Activated naive CD4-positive, alpha-beta T cell (primary cell): ENCODE measurements at places on chromosomes 12 and 14.
A peak's percentile ranks its signal among the peaks of the same experiment; 100 is the strongest.

- no peak for DNase-seq
These were observed 668 bp downstream of the APPL2 start for GRCh38 chr12:105235281-105235731.

- DNase-seq, result no peak
These were observed 89.5 kb upstream of the SLC38A2 start for GRCh38 chr12:46461907-46462640.

- no peak for DNase-seq
These were observed 41.4 kb downstream of the C14orf132 start for GRCh38 chr14:96080571-96080970.

DNA sequence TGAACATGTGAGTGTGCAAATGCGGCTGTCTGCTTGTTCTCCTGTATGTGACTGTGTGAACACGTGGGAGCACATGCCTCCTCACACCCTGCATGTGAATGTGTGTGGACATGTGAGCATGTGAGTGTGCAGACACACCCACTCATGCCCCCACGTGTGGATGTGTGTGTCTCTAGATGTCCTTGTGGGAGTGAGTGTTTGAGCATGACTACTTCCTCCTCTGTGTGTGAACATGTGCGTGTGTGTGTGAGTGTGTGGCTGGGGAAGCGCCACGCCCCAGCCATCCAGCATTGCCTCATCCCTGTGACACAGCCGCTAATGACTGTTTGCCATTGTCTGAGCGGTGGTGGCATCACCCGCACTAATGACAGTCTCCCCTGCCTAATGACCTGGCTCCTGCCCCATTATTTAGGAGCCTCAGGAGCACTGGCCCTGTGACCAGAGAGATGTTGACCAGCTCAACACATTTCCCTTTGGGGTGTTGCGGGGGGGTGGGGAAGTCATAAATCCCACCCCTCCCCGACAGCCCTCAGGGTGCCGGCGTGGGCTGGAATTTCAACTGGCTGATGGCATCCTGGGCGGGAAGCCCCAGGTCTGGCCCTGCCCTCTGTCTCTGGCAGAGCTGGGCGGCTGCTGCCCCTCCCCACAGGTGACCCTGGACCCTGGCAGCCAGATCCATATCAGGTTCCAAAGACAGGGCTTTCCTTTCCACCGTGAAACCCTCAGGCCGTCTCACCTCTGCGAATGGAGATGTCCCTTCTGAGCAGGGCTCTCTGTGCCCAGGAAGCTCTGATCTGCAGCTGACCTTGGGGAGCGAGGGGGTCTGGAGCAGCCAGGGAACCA lies 11.5 kb upstream of the KRT80 start:
- DNase-seq, result no peak

- DNase-seq, result no peak
These were observed 236.5 kb upstream of the GRIP1 start for GRCh38 chr12:66915306-66915904.

DNA sequence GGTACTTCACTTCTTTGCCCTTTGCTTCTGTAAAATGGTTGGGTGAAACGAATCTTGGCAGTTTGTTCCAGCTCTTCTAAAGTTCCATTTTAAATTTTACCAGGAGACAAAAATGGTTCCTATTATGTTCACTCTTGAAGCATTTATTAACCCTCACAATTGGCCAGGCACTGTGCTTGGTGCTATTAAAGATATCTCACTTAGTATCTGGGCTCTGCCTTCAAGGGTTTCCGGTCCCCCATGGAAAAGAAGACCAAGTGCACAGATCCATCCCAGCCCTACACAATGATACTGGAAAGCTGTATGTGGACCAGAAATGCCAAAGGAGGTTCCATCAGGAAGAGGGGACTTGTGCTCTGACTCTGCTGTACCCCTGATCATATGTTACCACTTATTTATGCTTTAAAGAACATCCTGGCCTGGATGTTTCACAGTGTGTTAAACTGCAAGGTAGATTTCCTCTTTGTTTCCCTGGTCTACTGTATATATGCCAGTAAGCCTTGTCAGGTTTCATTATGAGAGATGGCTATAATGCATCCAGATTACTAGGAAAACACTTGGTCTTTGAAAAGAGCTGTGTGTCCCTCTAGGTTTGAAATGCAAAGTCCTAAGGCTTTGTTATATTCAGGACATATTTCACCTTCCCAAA lies 154.8 kb downstream of the PRKCH start:
- no peak for DNase-seq

GRCh38 chr12:7047306-7047705 lies 13.2 kb upstream of the C1S start:
- DNase-seq, result no peak

DNA sequence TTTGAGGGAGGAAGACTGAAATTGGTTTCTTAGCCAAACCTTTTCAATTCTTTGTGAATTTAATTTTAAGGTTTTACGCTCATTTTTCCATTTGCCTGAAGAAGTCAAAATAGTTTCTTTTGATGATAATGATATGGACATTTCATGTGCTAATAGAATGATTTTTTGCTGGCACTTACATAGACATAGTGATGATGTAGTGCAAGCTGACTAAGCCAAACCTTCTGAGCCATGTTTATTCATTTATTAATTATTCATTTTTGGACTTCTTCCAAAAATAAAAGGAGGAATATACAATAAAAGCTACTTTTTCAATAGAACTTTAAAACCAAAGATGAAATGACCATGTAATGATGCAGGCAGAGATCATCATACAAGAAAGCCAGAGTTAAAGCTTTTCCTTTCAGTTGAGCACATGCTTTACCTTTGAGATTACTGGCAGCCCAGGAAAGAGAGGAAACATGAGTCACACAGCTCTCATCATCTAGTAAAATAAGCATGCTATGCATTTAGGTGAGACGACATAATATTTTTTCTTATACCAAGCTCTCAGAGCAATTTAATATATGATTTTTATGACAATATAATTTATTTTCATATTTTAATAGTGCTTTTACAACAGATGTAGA lies 24.8 kb downstream of the KCNA1 start:
- no peak for DNase-seq

DNA sequence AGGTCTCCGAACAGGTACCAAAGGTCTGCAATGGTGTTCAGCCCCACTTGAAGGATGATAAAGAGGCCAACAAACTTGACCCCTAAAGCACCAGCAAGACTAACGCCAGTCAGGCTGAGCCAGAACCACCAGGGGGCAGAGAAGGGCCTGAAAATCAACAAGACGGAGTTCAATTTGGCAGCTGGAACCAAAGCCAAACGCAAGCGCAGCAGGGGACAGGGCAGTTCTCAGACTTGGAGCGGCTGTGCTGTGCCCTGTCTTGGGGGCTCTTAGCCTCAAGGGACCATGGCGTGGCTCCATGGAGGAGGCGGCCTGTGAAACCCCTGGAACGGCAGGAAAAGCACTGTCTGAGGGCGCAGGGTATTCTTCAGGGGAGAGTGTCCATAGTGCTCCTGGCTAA lies 19.6 kb downstream of the POMT2 start:
- DNase-seq, result no peak

- peak; percentile 52 for DNase-seq
These were observed 1.5 kb downstream of the IRF2BPL start for GRCh38 chr14:77026930-77027537.

DNA sequence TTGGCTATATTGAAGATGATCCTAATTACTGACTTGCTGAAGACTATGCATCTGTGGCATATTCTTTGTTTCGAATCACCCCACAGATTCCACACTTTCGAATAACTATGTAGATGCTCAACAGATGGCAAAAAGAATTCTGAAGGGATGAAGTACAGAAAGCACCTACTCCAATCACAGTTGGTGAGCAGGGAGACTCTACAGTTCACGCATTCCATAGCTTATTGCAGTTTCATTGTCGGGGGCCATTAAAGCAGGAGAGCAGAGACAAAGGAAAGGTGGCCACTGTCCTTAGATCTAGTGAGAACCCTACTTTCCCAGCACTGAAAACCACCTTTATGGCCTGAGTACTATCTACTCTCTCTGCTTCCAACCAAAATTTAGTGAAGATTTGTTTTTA lies 191.9 kb downstream of the STXBP6 start:
- DNase-seq, result no peak

DNA sequence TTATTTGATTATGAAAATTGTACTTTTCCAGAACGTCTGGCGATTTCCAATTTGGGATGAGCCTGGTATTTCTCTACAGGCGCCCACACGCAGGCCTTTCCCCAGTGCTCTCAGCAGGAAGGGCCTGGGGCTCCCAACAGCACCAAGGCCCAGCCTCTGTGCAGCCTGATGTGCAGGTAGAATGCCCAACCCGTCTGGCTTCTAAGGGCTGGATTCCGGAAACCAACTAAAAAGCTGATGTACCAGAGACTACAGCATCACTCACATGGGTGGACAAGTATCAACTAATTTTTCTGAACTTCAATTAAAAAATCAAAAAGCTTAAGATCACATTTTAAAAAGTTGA lies 25.8 kb downstream of the CDC42BPB start:
- DNase-seq, result no peak

DNA sequence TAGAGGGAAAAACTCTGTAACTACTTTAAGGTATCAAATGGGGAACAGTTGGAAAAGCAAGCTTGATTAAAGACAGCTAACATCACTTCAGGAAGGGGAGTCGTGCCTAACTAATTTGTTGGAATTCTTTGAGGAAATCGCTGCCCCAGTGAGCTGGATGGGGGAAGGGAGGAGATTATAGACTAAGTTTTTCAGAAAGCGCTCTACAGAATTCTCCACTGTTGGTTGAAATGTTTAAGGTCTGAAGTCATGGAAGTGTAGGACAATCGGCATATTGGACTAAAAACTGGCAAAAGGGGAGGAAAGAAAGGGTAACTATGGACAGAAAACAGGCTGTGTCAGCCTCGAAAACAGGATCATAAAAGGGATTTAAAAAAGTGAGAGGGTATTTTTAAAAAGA lies 229.9 kb upstream of the HMGA2 start:
- no peak for DNase-seq
